Trophoblast cell (in vitro differentiated cells and primary cell): ENCODE measurements at places on chromosomes 7 and 10.

GRCh38 chr7:80259-81067, 111.9 kb upstream of the FAM20C start:
- DNase-seq, result no peak

GRCh38 chr7:78716876-78717275, 736.6 kb downstream of the MAGI2 start:
- DNase-seq, result peak; percentile 77

GRCh38 chr10:11328264-11329061, 283.0 kb downstream of the USP6NL start:
- DNase-seq, result peak; percentile 81

DNA sequence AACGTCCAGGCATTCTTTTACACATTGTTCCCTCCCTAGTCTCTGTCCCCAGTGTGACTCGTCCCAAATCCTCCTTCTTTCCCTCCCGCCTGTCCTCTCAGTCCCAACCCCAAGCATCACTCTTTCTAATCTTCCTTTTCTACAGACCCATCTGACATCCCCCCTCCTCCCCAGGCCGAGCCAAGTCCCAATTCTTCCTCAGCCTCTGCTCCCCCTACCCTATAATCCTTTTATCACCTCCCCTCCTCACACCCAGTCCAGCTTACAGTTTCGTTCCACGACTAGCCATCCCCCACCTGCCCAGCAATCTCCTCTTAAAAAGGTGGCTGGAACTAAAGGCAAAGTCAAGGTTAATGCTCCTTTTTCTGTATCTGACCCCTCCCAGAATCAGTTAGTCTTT, 95.1 kb downstream of the MACC1 start:
- no peak for DNase-seq

GRCh38 chr7:51315393-51316261, 982 bp downstream of the COBL start:
- peak; percentile 83 for DNase-seq

- no peak for DNase-seq
Observed at GRCh38 chr7:107002126-107002525, 42.4 kb upstream of the PRKAR2B start.

DNA sequence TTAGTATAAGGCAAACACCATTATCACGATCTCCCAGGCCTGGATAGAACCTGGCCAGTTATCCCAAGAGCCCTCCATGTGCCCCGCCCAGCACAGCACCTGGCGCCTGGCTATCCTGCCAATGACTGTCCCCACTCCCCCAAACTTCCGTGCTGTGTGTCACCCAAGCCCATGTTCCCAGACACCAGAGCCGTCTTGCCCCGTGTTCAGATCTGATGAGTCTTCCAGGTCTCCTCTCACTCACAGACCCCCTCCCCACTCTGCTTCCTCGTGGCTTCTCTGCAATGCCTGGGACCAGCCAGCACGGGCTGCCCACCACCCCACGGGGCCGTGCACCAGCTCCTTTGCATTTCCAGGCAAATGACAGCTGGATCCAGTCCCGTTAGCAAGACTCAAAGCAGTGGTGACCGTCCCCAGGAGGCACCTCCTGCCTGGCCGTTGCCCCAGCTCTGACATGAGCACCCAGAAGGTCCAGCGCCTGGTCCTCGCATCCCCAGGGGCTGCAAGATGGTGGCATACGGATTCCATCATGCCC, 43.8 kb upstream of the INPP5A start:
- DNase-seq, result no peak

DNA sequence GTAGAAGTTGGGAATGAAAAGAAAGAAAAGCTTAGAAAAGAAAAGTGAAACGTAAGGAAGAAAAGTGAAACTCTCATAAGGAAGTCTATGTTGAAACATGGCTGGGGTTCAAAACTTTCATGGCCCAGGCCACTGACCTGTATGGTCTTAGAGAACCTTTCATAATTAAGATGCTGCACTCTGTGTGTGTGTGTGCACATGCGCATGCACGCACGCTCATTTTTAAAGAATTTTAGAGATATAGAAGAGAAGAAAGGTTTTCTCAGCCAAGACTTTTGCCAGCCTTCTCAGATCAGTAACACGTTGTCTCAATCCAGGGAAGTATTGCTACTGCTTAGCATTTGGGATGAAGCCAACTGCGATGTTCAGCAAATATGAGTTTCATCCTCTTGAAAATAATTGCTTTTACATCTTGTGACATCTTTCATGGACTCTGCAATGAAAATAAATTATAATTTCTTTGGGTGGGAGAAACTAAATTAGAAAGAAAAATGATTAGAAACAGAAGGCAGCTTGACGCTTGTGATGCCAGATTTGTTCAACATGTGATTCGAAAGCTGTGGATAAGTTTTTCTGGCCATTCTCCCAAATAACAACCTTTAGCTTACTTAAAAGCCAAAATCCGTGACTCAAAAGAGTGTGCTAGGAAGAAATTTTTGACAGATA, 16.2 kb upstream of the SLC26A4 start:
- DNase-seq, result no peak

GRCh38 chr10:99656199-99657064, 2.9 kb upstream of the ENTPD7 start:
- no peak for DNase-seq

- DNase-seq, result no peak
Observed at GRCh38 chr10:131577786-131578471, 266.4 kb upstream of the TCERG1L start.

GRCh38 chr10:31883397-31883796, 45.2 kb downstream of the ARHGAP12 start:
- no peak for DNase-seq

- DNase-seq, result no peak
Observed at GRCh38 chr10:125779403-125780327, 4.0 kb upstream of the MMP21 start.

DNA sequence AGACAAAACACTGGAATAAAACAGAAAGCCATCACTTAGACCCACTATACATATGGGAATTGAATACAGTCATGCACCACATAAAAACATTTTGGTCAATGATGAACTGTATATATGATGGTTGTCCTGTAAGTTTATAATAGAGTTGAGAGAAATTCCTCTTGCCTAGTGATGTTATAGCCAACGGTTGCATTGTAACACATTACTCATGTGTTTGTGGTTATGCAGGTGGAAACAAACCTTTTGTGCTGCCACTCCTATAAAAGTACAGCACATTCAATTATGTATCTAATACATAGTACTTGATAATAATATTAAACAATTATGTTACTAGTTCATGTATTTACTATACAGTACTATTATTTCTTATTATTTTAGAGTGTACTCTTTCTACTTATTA, 381.2 kb upstream of the MBL2 start:
- DNase-seq, result no peak

GRCh38 chr7:158494162-158494586, 93.4 kb downstream of the PTPRN2 start:
- no peak for DNase-seq

- DNase-seq, result peak; percentile 12
Observed at GRCh38 chr10:51800121-51800520, 100.7 kb upstream of the CSTF2T start.

- DNase-seq, result peak; percentile 33
Observed at GRCh38 chr7:56115852-56116538, at the start of gene NUPR2. Gene NUPR2 (minus strand): TSS chr7:56116417. CDS start chr7:56116314, 103 bp downstream.
